ENCODE measurements at places on chromosomes 13 and 19. TPM values are rescaled to one million over a fixed set of nuclear protein-coding genes. Genes with fewer than 3 reads are reported as not detected.
A peak's percentile ranks its signal among the peaks of the same experiment; 100 is the strongest.

Gene UTP14C
- total RNA-seq, result 3.8 TPM

- DNase-seq, result no peak
- H3K4me3 ChIP-seq, result no peak overlapping the region
- H3K27ac ChIP-seq, result peak overlapping the region; percentile 39
- H3K36me3 ChIP-seq, result no peaks in the 10 kb centered on the region
- peaks cover 8% of the 10 kb centered on the region for H3K4me1 ChIP-seq
These were observed 2.8 kb downstream of the KCTD15 start for GRCh38 chr19:33799476-33799875.

- no peaks in the 10 kb centered on the region for H3K27me3 ChIP-seq
- DNase-seq, result no peak
- H3K4me3 ChIP-seq, result no peak overlapping the region
- peaks cover 43% of the 10 kb centered on the region for H3K4me1 ChIP-seq
- H3K36me3 ChIP-seq, result no peaks in the 10 kb centered on the region
These were observed 352.9 kb downstream of the FOXO1 start for GRCh38 chr13:40313269-40314200.

DNA sequence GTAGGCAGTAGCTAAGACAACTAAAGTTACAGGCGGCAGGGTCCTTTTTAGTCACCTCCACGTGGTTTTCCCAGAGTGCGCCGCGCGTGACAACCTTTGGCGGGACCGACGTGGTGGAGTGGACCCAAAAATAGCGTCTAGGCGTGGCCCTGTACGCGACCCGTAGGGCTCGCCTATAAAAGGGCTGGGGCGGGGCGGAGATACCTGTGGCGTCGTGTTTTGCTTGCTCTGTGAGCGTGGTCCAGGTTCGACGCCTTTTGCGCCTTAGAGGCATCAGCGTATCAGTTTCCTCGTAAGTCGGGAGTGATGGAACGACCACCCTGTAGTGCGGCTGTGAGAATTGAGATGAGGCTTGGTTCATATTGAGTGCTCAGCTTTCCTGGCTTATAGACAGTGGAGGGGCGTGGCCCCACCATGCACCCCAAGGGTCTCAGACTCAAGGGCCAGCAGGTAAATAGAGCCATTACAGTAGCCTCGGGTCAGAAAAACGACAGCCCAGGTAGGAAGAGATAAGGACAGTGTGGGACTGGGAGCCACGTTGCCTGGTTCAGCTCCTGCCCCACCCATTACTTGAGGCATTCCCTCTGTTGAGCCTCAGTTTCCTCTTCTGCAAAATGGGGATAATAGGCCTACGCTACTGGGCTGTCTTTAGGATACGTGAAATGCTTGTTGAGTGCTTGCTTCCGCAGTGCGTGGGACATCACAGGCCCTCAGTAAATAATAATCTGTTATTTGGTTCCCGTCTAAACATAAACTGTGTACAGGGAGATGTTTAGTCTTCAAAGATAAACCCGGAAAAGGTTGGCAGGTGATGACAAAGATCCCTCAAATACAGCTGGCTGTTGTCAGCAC, 693 bp upstream of the TMED1 start:
- H3K4me3 ChIP-seq, result peak overlapping the region; percentile 95
- H3K4me1 ChIP-seq, result peaks cover 8% of the 10 kb centered on the region
- H3K36me3 ChIP-seq, result no peaks in the 10 kb centered on the region
- no peaks in the 10 kb centered on the region for H3K27me3 ChIP-seq
- DNase-seq, result peak; percentile 67
- H3K27ac ChIP-seq, result peak overlapping the region; percentile 96

Data from T-helper 17 cell (primary cell).